Aorta (tissue), 5 donors: ENCODE measurements at places on chromosomes 16 and 17. TPM values are rescaled to one million over a fixed set of nuclear protein-coding genes. Genes with fewer than 3 reads are reported as not detected.

The TEKT1 gene
- total RNA-seq: not detected

The CHST4 gene
- not detected for total RNA-seq

The GNAO1 gene
- total RNA-seq: 6.9 TPM

The HOXB5 gene
- total RNA-seq: 1.4 TPM

The RNF40 gene
- 73.9 TPM for total RNA-seq

The GAN gene
- 11.9 TPM for total RNA-seq

The NSF gene
- total RNA-seq: 32.1 TPM

The PPY gene
- total RNA-seq: not detected

The TAC4 gene
- total RNA-seq: not detected

The PIGW gene
- total RNA-seq: 4.7 TPM

The CCL17 gene
- total RNA-seq: not detected

The TEX14 gene
- total RNA-seq: 0.24 TPM

DNA sequence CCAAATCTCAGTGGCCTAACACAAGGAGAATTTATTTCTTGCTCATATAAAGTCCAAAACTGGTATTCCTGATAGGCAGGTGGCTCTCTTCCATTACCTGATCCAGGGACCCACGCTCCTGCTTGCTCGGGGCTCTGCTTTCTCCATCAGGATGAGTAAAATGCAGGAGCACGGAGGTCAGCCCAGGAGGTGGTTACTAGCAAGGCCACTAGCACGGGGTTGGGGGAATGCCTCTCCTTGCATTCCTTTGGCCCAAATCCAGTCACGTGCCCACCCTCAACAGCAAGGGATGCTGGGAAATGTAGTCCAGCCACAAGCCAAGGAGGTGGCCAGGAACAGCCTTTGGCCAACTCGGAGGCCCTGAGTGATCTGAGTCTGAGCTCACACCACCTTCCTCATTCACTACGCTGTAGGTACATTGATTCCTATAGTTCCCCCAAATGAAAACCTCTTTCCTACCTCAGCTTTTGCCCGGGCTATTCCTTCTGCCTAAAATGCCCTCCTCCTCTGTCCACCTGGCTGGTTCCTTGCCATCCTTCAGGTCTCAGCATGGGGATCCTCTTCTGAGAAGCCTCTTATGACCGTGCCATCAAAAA is 38.3 kb upstream of the HAPSTR1 start:
- H3K36me3 ChIP-seq: no peaks in the 10 kb centered on the region
- H3K4me3 ChIP-seq: no peak overlapping the region
- peak; percentile 59 for DNase-seq
- no peak overlapping the region for H3K27ac ChIP-seq
- no peaks in the 10 kb centered on the region for H3K4me1 ChIP-seq
- H3K27me3 ChIP-seq: no peaks in the 10 kb centered on the region

DNA sequence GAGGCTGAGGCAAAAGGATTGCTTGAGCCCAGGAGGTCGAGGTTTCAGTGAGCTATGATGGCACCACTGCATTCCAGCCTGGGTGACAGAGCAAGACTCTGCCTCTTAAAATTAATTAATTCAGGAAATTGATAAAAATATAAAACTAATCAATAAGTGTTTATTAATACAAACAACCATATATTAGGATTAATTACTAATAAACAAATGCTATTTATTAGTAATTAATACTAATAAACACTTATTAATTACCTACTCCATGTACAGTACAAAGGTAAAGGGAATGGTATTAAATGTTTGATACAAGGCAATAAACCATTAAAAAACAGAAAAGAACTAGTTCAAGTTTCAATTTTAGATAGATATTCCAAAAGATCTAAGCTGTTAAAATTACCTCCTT is 119.2 kb upstream of the C17orf78 start:
- no peaks in the 10 kb centered on the region for H3K36me3 ChIP-seq
- H3K27ac ChIP-seq: no peak overlapping the region
- no peaks in the 10 kb centered on the region for H3K27me3 ChIP-seq
- no peaks in the 10 kb centered on the region for H3K4me1 ChIP-seq
- H3K4me3 ChIP-seq: no peak overlapping the region

- no peak overlapping the region for H3K4me3 ChIP-seq
- peak; percentile 82 for DNase-seq
- H3K27me3 ChIP-seq: no peaks in the 10 kb centered on the region
- no peaks in the 10 kb centered on the region for H3K36me3 ChIP-seq
- H3K27ac ChIP-seq: peak overlapping the region; percentile 4
Observed at GRCh38 chr17:43755389-43755875, 3.2 kb downstream of the SOST start.

- no peaks in the 10 kb centered on the region for H3K27me3 ChIP-seq
- H3K27ac ChIP-seq: no peak overlapping the region
- no peak overlapping the region for H3K4me3 ChIP-seq
- no peaks in the 10 kb centered on the region for H3K36me3 ChIP-seq
Observed at GRCh38 chr16:5064915-5065314, 841 bp downstream of the C16orf89 start.

DNA sequence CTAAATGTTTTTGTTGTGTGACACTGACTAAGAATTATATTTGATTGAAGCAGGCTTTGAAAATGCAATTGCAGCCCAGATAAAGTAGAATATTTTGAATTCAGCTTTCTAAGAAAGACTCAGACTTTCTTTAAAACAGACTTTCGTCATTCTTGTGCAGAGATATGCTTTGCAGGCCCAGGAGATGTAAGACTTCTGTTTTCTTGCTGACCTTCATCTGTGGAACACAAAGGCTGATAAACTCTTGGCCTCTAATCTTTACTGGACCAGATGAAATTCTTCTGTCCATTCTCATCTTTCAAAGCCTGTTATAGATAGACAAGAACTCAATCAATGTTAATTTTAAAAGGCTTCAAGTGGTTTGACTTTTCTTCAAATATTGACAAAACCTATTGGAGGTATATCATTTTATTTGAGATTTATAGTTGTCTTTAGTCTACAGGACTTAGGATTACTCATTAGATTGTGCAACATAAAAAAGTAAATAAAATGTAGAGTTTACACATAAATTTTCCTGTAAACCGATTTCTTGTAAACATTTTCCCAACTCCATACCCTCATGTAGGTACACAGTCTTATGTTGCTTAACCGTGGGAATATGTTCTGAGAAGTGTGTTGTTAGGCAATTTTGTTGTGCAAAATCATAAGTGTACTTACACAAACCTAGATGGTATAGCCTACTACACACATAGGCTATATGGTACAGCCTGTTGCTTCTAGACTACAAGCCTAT is 94.2 kb downstream of the MAP2K4 start:
- H3K27me3 ChIP-seq: no peaks in the 10 kb centered on the region
- DNase-seq: no peak
- no peaks in the 10 kb centered on the region for H3K4me1 ChIP-seq
- H3K36me3 ChIP-seq: peaks cover 2% of the 10 kb centered on the region
- no peak overlapping the region for H3K4me3 ChIP-seq

GRCh38 chr17:31062346-31062745 is 32.4 kb upstream of the NF1 start:
- H3K36me3 ChIP-seq: no peaks in the 10 kb centered on the region
- no peak overlapping the region for H3K4me3 ChIP-seq
- no peak for DNase-seq
- H3K27me3 ChIP-seq: no peaks in the 10 kb centered on the region
- H3K4me1 ChIP-seq: no peaks in the 10 kb centered on the region

DNA sequence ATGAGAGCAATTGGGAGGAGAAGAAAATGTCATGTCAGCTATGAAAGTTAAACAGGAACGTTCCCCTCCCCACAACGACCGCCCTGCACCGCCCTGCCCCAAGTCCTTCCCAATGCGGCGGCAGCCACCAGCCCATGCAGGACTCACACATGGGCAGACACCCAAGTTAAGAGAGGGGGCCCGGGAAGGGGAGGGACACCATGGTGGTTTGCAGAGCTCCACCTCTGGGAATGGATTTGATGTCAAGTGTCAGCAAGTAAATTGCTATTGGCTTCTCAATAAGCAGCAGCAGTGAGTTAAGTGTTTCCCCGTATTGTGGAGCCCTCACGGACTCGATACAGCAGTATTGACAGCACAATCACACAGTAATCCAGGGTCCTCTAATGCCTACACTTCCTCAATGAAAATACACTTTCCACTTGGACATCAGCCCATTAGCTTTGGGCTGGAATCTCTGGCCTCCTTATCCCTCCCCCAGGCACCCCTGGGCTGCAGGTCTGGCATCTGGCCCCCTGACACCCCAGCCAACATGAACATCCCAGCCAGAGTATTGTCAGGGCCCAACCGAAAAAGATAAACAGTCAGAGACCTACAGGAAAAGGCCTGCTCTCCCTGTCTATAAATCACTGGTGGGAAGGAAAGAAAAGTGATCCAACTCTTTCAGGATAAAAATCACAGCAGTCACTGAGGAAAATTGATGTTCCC is 22.6 kb downstream of the ZFHX3 start:
- H3K36me3 ChIP-seq: no peaks in the 10 kb centered on the region
- peaks cover 4% of the 10 kb centered on the region for H3K4me1 ChIP-seq
- H3K4me3 ChIP-seq: no peak overlapping the region
- peak overlapping the region; percentile 75 for H3K27ac ChIP-seq

- no peaks in the 10 kb centered on the region for H3K36me3 ChIP-seq
- no peak overlapping the region for H3K27ac ChIP-seq
- no peak overlapping the region for H3K4me3 ChIP-seq
- H3K4me1 ChIP-seq: no peaks in the 10 kb centered on the region
- DNase-seq: no peak
Observed at GRCh38 chr16:83366228-83366627, 441.6 kb upstream of the HSBP1 start.

GRCh38 chr17:60600490-60601446 is 775 bp downstream of the PPM1D start:
- H3K36me3 ChIP-seq: no peaks in the 10 kb centered on the region
- H3K4me3 ChIP-seq: peak overlapping the region; percentile 55
- peak overlapping the region; percentile 91 for H3K27ac ChIP-seq

- H3K27ac ChIP-seq: no peak overlapping the region
- H3K4me1 ChIP-seq: no peaks in the 10 kb centered on the region
- H3K36me3 ChIP-seq: no peaks in the 10 kb centered on the region
- no peaks in the 10 kb centered on the region for H3K27me3 ChIP-seq
Observed at GRCh38 chr17:16352667-16353316, 477 bp downstream of the CENPV start.

DNA sequence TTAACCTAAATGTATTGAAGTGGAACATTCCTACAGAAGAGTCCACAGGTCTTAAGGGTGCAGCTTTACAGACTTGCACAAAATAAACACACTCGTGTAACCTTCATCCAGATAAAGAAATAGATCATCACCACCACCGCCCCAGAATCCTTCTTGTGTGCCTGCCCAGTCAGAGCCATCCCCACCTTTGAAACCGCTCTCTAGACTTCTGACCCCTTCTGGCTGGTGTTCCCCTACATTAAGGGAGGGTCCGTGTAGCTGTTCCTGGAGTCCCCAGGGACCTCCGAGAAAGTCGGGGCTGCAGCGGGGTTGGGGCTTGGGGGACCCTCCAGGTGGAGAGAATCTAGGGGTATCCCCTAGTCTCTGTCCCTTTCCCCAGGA is 9.4 kb downstream of the TBX4 start:
- DNase-seq: no peak
- no peaks in the 10 kb centered on the region for H3K36me3 ChIP-seq
- no peaks in the 10 kb centered on the region for H3K4me1 ChIP-seq
- peak overlapping the region; percentile 15 for H3K4me3 ChIP-seq
- no peak overlapping the region for H3K27ac ChIP-seq

- DNase-seq: no peak
- H3K36me3 ChIP-seq: no peaks in the 10 kb centered on the region
Observed at GRCh38 chr17:30336369-30337171, 2.7 kb upstream of the TMIGD1 start.

DNA sequence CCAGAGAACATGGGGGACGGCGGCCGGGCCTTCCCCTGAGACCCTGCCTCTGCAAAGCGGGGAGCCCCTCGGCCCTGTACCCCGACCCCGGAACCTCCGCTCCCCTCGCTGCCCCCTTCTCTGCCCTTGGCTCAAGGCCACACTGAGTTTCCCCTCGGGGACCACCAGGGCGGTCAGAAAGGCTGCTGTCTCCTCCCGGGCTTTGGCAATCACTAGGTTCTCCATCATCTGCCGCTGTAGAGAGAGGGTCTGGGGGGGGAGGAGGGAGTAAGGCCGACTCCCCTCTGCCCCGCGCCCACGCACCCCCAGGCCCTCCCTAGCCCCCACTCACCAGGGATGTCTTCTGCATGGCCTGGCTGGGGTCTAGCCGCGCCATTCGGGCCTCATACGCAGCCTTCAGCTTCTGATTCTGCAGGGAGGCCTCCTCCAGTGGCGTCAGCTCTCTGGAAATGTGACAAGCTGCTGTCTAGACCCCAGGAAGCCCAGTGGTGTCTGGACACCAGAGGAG is 8.4 kb downstream of the VPS9D1 start:
- H3K4me3 ChIP-seq: no peak overlapping the region
- DNase-seq: no peak
- no peaks in the 10 kb centered on the region for H3K27me3 ChIP-seq
- no peak overlapping the region for H3K27ac ChIP-seq
- H3K36me3 ChIP-seq: no peaks in the 10 kb centered on the region

DNA sequence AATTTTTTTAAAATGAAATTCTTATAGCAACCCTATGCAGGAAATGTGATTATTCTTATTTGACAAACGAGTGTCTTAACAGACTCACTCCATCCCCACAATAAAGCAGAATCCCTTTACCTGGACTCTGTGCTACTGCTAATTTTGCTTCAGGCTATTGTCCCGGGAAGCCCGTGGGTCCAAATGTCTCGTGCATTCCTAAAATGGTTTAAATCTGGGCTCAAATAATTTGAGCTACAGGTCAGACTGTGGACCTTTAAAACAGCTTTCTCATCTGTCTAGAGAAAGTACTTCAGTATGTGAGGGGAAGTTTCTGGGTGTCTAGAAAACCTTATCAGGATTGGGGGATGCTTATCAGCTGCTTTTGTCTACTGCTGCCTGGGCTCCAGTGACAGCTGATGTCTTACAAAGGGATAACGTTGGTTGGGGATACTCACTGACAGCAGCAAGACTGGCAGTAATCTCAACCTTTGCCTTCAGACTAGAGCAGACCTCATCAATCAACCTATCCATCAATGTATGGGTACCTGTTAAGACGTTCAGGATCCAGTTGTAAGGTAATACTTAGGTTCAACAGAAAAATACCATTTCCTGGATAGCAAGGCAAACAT is 197.9 kb upstream of the CDH11 start:
- no peak overlapping the region for H3K4me3 ChIP-seq
- DNase-seq: no peak
- H3K36me3 ChIP-seq: no peaks in the 10 kb centered on the region
- H3K27me3 ChIP-seq: no peaks in the 10 kb centered on the region

- H3K4me1 ChIP-seq: no peaks in the 10 kb centered on the region
- DNase-seq: no peak
- no peak overlapping the region for H3K27ac ChIP-seq
- H3K27me3 ChIP-seq: no peaks in the 10 kb centered on the region
- H3K36me3 ChIP-seq: no peaks in the 10 kb centered on the region
Observed at GRCh38 chr16:25912321-25912720, 220.6 kb downstream of the HS3ST4 start.

- no peaks in the 10 kb centered on the region for H3K4me1 ChIP-seq
- DNase-seq: no peak
- H3K27me3 ChIP-seq: no peaks in the 10 kb centered on the region
- no peak overlapping the region for H3K4me3 ChIP-seq
- no peak overlapping the region for H3K27ac ChIP-seq
Observed at GRCh38 chr17:43992641-43993040, 11.8 kb upstream of the NAGS start.
